Stimulated activated CD4-positive, alpha-beta T cell treated with anti-CD3 and anti-CD28 coated beads, Interleukin-1b, Interleukin-23, amount 100 ng/mL, for 48 hours (primary cell): ENCODE measurements at places on chromosomes 2 and 18.
A peak's percentile ranks its signal among the peaks of the same experiment; 100 is the strongest.

- no peak for DNase-seq
Measured at GRCh38 chr2:211611061-211611518, 927.5 kb downstream of the ERBB4 start.

DNA sequence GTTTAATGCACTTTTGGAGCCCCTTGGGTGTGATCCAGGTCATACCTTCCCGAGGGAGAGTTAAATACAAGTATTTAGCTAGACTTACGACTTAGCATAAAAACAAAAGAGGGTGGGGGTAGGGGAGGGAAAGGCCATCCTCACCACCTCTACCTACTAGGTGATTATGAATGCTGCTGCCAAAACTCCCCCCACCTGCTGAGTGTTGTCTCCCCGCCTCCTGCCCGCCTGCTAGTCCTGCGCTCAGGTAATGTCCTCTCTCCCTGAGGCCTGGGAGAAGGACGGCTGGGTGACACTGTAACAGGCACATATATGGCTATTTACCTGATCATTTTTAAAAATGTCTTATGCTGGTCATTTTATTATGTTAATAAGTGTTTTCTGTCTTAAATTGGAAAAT is 3.0 kb upstream of the NCKAP5 start:
- DNase-seq: no peak

- no peak for DNase-seq
Measured at GRCh38 chr2:222796413-222797103, 64.3 kb upstream of the ACSL3 start.

GRCh38 chr18:27017901-27018500 is 152.5 kb upstream of the AQP4 start:
- no peak for DNase-seq

- no peak for DNase-seq
Measured at GRCh38 chr2:13676269-13676668, 956.2 kb upstream of the LRATD1 start.

DNA sequence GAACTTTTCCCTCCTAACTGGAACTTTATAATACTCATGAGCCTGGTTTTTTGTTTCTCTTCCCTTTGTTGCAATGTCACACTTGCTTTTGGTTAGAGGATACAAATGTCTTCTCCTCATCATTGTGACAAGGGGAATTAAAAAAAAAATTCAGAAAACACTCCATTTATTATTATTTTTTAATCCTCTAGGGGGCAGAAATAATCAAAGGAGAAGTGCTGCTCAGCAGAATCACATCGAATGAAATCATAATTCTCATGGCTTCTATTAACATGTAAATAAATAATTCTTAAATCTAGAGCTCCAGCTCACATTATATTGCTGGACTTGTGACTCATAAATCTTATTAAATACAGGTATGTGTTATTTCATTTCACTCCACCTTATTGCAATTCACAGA is 273.8 kb downstream of the TRIB2 start:
- DNase-seq: no peak

DNA sequence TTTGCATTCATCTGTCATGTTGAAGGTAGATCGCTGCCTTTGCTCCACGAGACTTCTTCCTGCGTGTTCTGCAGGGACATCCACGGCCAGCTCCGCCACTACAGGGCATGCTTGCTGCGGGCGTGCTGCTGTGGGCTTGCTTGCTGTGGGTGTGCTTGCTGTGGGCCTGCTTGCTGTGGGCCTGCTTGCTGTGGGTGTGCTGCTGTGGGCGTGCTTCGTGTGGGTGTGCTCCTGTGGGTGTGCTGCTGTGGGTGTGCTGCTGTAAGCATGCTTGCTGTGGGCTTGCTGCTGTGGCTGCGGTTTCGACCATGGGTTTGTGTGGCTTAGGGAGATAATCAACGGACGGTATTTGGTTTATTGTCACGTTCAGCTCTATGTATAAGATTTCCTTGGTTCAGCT is 161.3 kb upstream of the NFATC1 start:
- DNase-seq: no peak

DNA sequence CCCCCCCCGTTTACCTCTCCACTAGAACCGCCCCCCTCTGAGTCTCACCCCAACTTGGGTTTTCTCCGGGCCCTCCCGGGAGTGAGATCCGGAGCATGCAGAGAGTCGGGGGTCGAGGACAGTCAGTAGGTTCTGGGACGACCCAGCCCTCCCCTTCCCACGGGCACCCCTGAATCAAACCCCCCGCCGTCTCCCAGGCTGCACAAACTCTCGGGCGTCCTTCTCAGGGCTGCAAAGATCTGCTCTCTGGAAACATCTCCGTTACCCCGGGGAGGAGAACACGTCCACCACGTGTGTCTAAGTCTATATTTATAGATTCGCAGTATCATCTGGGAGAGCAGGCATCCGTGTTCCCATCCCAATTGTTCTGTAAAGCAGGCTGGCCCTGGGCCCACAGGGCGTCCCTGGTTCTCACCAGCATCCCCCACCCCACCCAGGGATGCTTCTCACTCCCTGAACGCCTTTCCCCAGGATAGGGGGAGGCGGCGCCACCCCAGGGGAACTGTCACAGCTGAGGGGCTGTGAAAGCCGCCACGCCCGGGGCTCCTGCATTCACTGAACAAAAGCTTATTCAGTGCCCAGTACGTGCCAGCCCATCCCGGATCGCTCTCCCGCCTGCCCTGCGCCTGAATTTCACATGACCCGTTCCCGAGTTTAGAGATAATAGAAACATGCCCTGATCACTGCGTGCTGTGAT is 765 bp upstream of the DIPK1C start:
- no peak for DNase-seq

- DNase-seq: no peak
Measured at GRCh38 chr2:27752551-27753237, 18.8 kb upstream of the MRPL33 start.

- peak; percentile 20 for DNase-seq
Measured at GRCh38 chr2:144330951-144331673, 188.8 kb downstream of the ZEB2 start.

- DNase-seq: no peak
Measured at GRCh38 chr2:75276093-75277029, 77.0 kb upstream of the TACR1 start.

GRCh38 chr18:10242936-10243680 is 211.3 kb upstream of the APCDD1 start:
- no peak for DNase-seq
